Smooth muscle cell of the brain vasculature (primary cell): ENCODE measurements at places on chromosomes 7 and 10.

DNA sequence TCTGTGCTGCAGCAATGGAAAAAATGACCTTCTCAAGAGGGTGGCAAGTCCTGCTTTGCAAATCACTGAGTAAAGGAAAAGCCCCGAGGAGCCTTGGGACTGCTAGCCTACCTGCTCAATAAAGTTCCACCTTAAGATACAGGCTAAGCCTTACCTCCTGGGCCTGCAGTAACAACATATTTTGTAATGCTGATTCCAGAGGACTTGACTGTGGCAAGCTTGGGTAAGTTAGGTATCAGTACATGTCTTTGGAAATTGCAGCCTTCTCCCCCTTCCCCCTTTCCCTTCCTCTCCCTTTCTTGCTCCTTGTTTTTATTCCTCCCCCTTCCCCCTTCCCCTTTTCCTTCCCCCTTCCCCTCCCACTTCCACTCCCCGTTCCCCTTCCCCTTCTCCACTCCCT lies 126.2 kb downstream of the SORCS3 start:
- no peak for DNase-seq

- no peak for DNase-seq
Observed at GRCh38 chr10:4334015-4334414, 492.0 kb upstream of the AKR1E2 start.

- no peak for DNase-seq
Observed at GRCh38 chr10:72605122-72605521, 20.8 kb downstream of the MICU1 start.

GRCh38 chr7:50941525-50941924 lies 158.8 kb upstream of the GRB10 start:
- DNase-seq, result no peak

DNA sequence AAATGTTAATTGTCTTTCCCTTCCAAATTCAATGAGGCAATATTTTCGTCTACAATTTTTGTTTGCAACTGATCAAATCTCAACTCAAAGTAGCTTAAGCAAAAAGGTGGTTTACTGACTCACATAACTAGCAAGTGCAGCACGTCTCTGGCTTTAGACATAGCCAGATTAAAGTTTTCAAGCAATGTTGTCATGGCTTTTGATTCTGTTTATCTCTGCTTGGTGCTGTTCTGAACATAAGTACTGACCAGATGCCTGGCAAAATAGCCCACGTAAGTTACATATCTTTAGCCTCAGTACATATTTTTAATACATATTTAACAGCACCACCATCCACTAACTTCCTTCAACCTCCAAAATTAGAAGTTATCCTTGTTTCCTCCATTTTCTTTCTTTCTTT lies 877.9 kb downstream of the KCNMA1 start:
- no peak for DNase-seq

DNA sequence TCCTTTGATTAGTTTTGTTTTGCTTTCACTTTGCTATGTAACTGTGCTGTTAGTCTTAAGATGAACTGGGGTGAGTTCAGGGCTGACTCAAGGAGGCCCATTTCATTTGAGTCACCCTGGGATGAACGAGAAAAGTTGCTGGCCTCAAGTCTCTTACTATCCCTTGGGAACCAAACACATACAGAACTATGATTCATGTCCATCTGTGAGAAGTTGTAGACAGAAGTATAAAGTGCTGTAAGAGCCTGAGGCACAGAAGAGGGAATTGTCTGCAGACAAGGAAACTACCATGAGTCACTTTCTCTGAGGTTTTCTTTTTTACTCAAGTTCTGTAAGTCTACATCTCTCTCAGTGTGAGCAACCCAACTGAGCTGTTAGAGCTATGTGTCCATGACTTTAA lies 179.8 kb upstream of the CSTF2T start:
- peak; percentile 83 for DNase-seq

DNA sequence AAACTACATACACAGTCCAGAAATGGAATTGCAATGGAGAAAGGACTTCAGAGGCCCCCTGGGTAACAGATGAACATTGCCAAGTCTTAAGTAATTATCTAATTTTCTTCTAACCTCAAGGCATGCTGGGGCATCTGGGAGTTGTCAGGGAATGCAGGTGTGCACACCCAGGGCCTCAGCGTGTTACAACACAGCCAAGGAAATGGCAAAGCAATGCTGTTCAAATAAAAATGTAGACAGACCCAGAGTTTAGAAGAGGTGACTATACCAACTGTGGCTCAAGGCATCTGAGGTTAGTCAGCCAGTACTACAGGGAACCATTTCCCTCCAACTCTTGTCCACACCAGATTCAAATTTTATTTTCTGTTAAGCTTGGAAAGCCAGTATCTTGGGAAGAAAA lies 73.6 kb downstream of the CCDC3 start:
- no peak for DNase-seq

DNA sequence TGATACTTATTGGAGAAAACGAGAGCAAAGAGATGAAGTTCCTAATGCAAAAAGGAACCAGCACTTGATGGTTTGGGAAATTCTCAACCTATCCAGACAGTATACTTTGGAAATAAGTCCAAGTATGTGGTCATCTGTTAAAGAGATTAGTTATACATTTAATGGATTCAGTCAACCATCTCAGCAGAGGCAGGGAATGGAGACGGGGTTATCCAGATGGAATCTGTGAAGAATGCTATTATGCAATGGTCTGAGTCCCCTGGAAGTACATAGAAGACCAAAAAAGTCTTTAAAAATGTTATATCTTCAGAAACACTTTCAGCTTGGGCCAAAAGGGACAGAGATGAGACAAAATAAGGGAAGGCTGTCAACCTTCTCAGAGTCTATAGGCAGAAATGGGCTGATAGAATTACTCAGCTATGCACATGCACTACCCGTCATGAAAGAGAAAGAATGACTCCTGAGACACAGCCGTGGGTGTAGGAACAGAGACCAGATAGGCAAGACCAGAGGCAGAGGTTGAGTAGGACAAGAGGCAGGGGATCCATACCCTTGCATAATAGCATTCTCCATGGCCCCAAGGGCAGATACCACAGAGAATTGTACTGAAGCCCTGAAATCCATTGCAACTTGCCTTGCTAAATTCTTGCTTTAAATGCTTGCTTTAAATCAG lies 738.8 kb upstream of the POT1 start:
- DNase-seq, result no peak
